Stimulated activated naive B cell treated with anti-CD40 and anti-IgM and Interleukin-4, amounts not matched to agents 10 μg/mL and 1 μg/mL and 100 μg/mL, for 72 hours (primary cell): ENCODE measurements at places on chromosomes 6 and 20.

- DNase-seq: no peak
Observed at GRCh38 chr6:152293404-152293803, 343.8 kb downstream of the SYNE1 start.

GRCh38 chr6:134446896-134447295 is 129.0 kb upstream of the SGK1 start:
- DNase-seq: no peak

DNA sequence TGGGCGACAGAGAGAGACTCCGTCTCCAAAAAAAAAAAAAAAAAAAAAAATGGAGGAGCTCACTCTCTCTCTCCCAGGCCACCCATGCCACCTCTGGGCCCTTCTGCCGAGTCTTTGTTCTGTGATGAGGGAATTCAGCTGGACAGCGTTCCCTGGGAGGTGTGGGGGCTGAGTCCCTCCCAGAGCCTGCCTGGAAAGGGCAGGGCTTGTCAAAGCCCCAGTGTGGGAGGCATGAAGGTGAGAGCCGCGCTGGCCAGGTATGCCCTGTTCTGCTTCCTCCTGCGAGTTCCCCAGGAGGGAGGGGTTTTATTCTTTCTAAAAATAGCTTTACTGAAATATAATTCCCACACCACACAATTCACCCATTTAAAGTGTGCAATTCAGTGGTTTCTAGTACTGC is 69.6 kb downstream of the TMEM242 start:
- no peak for DNase-seq

DNA sequence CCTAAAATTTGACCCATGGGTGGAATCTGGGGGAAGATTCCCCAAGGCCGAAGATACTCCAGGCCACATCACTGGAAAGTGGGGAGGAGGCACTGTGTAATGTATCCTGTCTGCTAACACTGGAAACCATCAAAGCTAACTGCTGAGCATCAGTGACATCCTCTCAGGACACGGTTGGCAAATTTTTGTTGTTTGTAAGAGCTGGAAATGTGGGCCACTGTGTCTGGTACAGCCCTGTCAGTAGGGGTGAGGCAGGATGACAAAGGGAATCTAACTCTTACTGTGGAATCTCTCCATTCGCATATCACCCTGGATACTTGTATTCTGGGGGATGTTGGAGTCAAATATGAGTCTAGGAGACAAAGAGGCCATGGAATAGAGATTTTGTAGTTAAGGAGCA is 17.0 kb upstream of the CLPSL2 start:
- no peak for DNase-seq

GRCh38 chr6:154001494-154002285 is 37.4 kb upstream of the OPRM1 start:
- no peak for DNase-seq

GRCh38 chr6:140208286-140208685 is 833.8 kb upstream of the CITED2 start:
- no peak for DNase-seq

DNA sequence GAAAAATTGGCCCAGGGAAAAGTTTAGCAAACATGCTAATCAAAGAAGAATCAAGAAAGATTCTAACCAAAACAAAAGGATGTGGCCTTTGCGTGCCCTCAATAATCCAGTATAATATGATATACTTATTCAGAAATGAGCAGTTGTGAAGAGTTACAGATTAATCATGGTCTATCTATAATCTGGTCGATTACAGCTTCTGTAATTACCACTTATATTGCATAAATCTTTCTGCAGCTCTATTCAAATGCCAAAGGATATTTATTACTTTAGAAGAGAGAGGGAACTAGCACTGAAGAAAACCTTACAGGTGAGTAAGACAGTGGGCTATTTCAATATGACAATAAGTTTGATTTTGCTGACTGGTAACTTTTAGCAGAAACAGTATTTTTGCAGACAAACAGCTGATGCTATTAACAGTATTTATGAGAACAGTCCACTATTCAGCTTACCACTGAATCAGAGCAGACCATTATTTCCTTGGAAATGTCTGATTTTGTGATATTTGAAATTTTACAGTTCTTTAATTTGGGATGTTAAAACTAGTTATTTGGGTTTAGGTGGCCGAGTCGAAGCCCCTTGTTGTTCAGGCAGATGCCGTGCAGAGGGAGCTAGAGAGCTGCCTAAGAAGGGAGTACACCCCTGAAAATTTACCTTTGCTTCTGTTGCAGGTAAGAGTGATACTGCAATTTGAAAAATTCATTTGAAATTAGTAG is 92.2 kb downstream of the CEP57L1 start:
- DNase-seq: peak; percentile 27

GRCh38 chr6:40444811-40445210 is 142.4 kb downstream of the LRFN2 start:
- no peak for DNase-seq

DNA sequence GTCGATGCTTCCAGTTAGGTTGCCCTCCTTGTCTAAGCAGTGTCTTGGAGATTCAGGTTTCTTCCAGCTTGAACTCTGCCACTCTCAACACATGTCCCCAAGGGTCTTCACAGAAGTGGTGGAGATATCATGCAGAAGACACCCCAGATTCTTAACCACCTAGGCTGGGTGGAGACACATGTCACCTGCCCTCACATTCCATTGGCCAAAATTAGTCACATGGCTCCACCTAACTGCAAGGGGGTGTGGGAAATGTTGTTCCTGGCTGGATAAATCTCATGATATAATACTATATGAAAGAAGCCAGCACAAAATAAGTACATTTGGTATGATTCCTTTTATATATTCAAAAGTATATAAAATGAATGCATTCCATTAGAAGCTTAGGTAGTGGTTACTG is 52.9 kb upstream of the SNRPB2 start:
- DNase-seq: no peak

- DNase-seq: no peak
Observed at GRCh38 chr20:697826-698225, 22.2 kb upstream of the SCRT2 start.

DNA sequence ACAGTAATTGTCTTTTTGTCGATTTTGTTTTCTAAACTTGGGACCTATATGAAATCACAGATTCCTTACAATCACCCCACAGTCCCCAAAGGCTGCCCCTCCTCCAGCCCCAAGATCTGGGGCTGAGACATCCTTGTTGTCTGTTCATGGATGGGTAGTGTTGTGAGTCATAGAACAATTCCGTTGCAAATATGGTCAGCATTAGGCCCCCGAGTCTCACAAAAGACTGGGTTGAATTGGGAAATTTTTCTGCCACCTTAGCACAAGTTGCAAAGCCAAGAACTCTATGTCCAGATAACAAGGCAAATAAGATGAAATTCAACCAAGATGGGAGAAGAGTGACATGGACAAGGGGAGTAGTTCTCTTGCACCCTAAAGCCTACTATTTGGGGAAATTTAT is 10.5 kb upstream of the TAB2 start:
- no peak for DNase-seq

DNA sequence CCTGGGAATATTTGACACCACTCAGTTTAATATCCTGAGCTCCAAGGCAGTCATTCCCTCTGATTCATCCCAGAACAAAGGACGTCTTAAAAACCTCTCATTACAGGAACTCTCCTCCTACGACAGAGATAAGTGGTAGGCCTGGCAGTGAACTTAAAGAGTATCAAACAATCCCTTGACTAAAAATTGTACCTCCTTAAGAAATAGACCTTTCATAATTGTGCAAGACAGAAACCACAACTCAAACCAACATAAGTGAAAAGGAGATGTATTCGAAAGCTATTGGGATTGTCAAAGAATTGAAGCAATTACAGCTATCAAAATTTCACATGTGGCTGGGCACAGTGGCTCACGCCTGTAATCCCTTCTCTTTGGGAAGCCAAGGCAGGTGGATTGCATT is 19.1 kb upstream of the BNIP5 start:
- DNase-seq: no peak

GRCh38 chr20:8860011-8860495 is 208.8 kb upstream of the PLCB4 start:
- no peak for DNase-seq

DNA sequence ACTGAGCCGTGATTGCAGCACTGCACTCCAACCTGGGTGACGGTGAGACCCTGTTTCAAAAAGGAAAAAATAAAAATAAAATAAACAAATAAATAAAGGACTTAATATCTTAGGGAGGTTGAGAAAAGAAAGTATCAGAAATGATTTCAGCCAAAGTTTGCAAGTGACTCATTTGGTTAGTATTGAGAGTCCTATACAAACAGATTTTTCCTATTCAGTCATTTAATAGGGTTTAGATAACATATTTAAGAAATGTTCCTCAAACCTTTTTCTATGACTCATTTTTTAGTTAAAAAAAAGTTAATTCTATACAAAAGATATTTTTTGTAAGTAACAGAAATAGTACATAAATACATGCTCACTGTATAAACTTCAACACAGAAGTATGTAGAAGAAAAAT is 235.1 kb downstream of the GJA1 start:
- DNase-seq: no peak

GRCh38 chr6:41277605-41278004 is 8.9 kb downstream of the TREM1 start:
- no peak for DNase-seq

DNA sequence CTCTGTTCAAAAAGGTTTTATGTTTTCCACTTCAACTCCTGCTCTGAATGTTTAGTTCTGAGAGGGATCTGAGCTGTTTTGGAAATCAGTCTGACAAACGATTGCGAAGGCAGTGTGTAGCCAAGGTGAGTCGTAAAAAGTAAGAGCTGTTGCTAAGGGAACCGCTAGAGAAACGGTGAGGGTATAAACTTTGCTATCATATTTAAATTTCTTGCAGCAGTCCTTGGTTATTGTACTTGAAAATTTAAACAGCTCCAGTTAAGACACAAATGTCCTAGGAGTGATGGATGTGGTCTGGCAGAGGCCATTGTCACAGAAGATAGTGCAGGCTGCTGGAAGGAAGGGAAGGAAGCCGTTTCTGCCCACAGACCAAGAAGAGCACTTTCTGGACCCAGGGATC is 64.9 kb upstream of the CITED2 start:
- no peak for DNase-seq

DNA sequence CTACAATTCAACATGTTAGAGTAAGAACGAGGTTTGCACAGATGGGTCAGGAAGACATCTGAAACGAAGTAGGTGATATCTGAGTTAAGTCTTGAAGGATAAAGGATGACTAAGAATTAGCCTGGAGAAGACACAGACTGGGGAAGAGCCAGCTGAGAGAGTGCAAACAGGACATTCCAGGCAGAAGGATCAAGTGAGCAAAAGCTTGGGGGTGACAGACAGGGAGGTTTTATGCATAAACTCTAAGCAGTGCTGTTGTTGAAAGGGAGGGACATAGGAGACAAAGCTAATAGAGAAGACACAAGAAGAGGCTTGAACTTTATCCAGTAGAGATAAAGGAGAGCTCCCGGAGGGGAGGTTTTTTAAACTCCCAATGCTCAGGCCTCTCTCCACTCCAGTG is 15.0 kb upstream of the ETV7 start:
- no peak for DNase-seq

DNA sequence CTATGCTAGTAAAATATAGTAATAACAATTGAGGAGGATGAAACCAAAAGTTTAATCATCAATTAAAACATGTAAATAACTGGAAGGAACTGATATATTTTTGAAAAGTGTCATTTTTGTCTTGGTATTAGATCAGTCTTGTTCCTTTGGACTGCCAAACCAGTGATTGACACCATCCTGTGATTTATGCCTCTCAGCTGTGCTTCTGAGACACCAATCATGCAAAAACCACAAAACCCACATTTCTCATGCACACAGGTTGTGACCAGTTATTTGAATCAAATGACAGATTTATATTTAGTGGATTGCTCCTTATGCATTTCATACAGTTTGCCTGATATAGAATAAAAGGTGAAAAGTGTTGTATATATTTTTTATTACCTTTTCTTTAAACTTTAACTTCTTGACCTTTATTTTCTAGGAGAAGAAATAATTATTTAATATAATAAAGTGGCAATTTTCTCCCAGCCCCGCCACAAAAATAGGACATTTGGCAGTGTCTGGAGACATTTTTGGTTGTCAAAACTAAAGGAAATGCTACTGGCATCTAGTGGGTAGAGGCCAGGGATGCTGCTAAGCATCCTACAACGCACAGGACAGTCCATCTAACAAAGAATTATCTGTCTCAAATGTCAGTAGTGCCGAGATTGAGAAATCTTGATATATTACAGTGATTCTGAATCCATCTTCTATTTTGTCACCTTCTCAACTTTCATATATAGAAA is 383.6 kb downstream of the BCKDHB start:
- no peak for DNase-seq

GRCh38 chr20:48291896-48292295 is 506.6 kb upstream of the SULF2 start:
- no peak for DNase-seq

GRCh38 chr20:38706509-38706908 is 17.8 kb upstream of the SLC32A1 start:
- DNase-seq: no peak

- no peak for DNase-seq
Observed at GRCh38 chr20:38551056-38551626, 29.9 kb upstream of the ADIG start.

DNA sequence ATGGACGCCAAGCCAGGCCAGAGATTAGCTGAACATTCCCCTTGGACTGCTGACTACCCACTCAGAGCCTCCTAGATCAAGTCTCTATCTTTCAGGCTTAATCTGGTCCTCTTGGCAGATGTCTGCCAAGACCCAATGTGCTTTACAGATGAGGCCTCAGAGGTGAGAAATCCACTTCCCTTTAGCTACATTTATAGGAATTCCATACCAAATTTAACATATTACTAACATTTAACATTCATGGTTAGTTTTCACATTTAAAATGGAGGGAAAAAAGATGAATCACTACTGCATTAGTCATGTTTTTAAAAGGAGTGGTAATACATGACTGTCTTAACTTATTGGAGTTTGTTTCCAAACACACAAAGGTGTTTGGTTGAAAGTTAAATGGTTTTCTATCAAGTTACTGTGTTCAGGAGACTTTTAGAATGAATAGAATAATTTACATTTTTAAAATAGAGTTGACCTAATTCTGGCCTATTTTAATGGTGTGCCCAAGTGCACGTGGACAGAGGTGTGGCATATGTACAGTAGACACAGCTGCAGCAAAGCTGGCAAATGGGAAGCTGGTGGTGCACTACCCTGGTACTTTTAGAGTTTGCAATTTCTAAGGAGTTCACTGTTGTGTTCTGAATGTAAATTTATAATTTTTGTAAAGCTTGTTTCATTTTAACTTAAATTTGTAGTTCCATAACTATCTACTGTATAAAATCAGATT is 41.9 kb upstream of the CALHM6 start:
- DNase-seq: no peak

DNA sequence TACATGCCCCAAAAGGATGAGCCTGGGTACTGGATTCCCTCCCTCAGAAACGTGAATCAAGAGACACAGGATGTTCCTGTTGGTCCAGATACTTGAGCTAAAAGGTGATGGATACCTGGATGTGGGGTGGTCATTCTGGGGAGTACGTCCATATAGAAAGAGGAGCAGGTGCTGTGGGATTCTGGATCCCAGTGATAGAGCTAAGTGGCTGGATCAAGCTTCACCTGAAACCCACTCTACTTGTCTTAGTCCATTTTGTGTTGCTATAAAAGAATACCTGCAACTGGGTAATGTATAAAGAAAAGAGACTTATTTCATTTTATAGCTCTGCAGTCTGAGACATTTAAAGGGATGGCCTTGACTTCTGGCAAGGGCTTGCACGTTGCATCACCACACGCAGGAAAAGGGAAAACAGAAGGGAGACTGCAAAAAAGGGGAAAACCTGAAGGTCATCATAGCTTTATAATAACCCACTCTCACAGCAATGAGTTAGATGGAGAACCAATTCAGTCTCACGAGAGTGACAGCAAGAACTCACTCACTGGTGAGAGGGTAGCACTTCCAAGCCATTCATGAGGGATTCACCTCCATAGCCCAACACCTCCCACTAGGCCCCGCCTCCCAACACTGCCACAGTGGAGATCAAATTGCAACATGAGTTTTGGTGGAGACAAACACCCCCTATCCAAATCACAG is 31.2 kb downstream of the RIPOR3 start:
- no peak for DNase-seq
